ENCODE measurements at places on chromosomes 4 and X.

DNA sequence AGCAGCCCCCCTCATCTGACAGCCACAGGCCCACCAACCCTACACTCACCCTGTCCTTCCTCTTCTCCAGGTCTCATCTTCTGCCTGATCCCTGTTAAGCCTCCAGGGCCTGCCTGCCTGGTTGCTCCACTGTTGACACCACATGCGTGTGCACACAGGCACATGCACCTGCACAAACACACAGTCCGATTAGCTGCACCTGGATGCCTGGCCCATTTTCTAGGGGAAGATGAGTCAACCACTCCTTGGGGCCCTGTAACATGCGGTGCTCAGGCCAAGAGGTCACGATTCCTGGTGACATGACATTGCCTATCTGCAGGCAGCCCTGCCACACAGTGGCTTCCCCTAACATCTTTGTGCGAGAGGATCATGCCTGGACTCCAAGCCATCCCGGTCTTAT is 498.4 kb downstream of the BCOR start:
- no peak for DNase-seq

DNA sequence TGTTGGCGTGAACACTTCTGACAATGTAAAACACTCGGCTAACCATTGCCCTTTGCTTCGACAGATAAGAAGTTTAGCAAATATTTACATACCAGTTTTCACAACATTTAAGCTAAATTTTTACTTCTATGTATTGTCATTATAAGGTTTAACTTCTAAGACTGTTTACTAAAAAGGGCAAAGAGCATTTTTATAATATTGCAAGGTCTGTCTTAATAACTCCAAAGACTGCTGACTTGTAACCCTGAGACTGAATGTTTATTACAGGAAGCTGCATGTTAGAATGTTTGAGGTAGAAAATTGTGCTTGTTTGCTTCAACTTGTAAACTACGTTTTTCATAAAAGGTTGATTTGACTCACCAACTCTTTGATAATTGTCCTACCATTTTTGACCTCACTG is 213.2 kb upstream of the RPS6KA3 start:
- no peak for DNase-seq

DNA sequence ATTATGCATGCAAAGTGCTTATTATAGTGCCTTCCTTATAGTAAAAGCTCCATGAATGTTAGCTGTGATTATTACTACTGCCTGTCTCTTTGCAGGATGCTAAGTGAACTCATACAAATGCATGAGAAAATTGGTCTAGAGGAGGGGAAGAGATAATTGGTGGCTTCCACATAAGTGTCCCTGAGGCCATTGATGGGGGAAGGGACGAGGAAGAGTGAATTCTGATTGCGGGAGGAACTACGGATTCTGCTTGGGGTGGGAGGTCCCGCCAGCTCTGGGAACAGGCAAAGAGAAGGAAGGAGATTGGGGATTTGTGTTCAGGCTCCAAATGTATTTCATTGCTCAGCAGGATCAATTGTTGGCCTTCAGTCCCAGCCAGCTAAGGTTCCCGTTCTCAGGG is 11.6 kb upstream of the ARHGAP36 start:
- no peak for DNase-seq

DNA sequence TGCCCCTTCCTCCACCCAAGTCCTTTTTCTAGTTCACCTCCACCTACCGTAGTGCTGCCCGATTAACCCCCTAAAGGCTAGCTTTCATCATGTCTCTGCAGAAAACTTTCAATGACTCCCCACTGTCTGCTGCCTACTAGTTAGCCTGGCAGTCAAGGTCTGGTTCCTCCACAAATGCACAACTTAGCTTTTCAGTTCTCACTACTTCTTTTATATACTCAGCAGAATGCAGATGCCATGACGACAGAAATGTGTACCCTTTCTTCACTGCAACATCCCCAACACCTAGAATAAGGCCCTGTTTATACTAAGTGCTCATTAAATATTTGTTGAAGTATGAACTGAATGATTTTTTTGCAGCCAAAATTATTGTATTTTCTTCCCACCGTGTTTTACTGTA is 30.9 kb upstream of the RASGEF1B start:
- no peak for DNase-seq

DNA sequence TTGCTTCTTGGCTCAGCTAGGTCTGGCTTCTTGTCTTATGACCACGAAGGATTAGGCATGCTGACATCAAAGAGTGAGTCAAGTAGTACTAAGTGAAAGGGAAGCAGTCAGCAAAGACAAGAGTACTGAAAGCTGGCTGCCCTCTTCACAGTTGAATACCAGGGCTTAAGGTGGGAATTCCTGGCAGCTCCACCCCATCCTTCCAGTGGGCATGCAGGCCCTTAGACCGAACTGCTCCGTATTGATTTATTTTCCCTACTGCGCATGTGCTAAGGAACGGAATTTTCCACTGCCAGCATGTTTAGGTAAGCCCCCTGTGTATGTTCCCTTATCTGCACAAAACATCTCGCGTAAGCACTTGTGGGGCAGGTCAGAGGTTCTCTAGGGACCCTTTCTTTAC is 2320.1 kb downstream of the ARAP2 start:
- DNase-seq: no peak

All from NCI-H2029 treated with DMSO at 0.1 percent for 48 hours (cell line).